ENCODE measurements at places on chromosomes 5 and 9.

GRCh38 chr5:73028991-73029595, 73.3 kb downstream of the FCHO2 start:
- no peak for DNase-seq

- no peak for DNase-seq
Observed at GRCh38 chr5:130112246-130112645, 208.0 kb downstream of the CHSY3 start.

DNA sequence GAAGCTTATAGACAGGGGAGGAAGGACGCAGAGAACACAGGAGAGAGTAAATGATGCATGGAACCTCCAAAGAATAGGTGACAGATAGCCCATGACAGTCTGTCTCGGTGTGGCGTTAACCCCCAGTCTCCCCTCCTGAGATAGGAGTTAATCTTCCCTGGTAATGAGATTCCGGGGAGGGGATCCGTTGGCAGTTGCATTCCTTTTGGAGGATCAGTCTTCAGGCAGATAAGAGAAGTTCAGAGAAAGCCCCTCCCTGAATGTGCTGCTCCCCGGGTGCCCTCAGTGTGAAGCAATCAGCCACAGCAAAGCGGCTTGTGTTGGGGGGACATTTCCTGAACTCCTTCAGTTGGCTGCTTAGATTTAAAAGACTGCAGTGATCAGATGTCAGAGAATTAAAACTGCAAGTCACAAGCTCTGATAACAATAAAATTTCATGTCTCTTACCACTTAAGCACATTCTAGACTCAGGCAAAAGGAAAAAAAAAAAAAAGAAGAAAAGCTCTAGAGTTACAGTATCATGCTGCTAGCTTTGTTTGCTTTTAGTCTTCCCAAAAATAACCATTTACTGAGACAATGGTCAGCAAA, 121.1 kb downstream of the EGFLAM start:
- no peak for DNase-seq

GRCh38 chr5:13045897-13046551, 898.5 kb downstream of the DNAH5 start:
- DNase-seq, result no peak

GRCh38 chr5:116685931-116686330, 111.3 kb upstream of the SEMA6A start:
- DNase-seq, result no peak

DNA sequence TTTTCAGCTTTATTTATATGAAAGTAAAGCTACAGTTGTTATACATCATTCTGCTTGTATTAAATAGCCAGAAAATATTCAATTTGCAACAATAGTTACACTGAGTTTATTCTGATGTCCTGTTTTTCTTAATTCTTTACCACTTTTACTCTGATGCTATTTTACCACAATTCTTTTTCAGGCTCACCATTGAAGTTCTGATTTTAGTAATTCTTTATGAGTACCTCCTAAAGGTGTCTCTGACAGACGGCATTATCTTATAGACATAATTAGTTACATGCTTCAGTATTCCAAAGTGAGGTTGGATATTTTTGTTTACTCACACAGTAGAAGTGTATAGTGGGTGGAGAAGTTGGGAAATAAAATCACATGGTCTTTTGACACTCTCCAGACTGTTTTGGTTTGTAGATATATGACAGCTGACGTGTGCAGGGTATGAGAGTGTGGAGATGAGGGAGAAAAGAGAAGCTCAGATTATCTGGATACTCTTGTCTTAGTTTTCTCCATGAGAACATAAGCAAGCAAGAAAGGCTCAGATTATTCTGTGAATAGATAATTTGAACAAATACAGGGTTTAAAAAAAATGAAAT, 97.4 kb downstream of the FBXO4 start:
- no peak for DNase-seq

GRCh38 chr5:68872088-68872839, 221.6 kb upstream of the SLC30A5 start:
- DNase-seq, result no peak

DNA sequence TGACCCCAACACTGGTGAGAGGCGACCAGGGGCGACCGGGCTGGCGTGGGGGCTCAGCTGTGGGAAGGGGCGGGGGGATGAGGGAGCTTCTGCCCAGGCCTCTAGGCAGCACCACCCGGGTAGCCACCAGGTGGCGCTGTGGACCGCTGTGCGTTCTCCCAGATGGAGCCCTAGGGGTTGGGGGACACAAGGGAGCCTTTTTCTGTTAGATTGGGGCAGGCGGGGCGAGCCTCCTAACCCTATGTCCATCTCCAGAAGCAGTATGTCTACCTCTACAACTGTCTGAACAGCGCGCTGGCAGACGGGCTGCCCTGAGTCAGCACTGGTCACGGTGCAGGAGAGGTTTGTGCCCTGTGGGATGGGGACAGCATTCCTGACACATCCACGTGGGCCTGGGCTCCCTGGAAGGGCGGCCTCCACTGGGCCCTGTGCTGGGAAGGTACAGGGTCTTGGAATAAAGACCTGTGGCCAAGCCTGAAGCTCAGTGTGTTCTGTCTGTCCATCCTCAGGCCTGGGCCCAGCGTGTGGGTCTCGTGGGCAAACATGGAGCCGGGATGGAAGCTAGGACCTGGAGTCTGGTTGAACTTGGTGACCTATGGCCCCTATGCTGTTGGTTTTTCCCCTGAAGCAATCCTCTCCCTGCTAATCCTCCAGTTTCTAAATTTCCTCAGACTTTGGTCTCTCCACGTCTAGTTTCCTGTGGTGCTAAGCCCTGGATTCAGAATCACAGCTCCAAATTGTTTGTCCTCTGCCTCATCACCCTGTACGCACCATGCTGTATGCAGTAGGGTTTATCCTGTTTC, 23.1 kb upstream of the SPTLC1 start:
- no peak for DNase-seq

GRCh38 chr9:93116072-93116961, 17.7 kb downstream of the NINJ1 start:
- peak; percentile 93 for DNase-seq

- no peak for DNase-seq
Observed at GRCh38 chr9:120765910-120766425, 27.2 kb downstream of the FBXW2 start.

DNA sequence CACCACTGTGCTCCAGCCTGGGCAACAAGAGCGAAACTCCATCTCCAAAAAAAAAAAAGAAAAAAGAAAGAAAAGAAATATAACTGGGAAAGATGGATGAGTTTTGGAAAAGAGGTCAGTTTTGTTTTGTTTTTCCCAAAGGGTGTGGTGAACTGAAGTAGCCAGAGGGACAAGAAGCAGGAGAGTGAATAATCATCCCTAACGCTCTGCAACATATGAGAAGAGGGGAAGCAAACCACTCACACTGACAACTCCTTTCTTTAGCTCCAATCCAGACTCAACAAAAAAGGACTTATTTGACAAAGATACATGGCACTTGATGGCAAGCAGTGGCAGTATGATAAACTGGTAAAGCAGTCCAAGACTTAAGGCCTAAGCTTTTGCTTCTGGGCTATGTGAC, 176.1 kb upstream of the HMHB1 start:
- DNase-seq, result no peak

DNA sequence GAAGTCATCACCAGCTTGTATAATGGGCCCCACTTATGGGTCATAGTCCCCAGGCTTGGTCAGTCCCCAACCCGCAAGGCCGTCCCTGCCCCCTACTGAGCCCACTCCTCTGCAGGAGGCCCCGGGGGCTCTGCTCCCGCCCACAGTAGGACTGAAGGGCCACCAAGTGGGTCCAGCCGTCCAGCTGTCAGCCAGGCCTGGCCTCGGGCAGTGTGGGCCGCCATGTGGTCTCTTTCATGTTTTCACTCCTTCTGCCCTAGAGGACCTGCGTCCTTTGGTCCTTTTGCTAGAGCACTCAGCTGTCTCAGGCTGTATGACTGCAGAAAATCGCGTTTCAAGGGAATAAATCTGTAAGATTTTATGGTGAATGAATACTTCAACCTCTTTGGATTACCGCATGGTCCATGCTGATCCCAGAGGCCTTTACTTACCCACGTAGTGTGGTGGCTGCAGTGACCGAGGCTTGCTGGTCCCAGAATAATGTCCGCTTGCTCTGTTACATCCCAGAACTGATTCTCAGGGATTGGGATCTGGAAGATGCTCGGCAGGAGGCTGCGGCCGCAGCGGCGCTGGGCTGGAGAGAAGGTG, 105.7 kb upstream of the FAM120A start:
- no peak for DNase-seq

- no peak for DNase-seq
Observed at GRCh38 chr9:87711857-87712800, 13.8 kb upstream of the CTSL start.

- DNase-seq, result no peak
Observed at GRCh38 chr5:98954392-98955028, 25.7 kb upstream of the CHD1 start.

DNA sequence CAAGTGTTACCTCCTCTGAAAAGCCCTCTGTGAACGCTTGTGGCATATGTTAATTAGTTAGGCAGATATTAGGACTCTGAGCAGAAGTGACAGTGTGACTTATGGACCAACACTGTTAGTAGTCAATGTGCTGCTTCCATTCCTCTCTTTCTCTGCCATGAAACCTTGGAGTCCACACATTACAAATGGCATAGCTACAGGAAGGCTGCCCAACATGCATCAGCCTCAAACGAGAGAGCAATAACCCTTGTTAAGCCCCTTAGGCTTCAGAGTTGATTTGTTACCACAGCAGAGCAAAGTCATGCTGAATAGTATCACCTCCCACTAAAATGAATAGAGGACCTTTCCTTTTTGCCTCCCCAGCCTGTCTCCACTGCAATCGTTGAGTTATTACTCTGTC, 397.7 kb upstream of the SMARCA2 start:
- DNase-seq, result no peak

GRCh38 chr5:39109606-39110005, 35.4 kb upstream of the RICTOR start:
- DNase-seq, result no peak

DNA sequence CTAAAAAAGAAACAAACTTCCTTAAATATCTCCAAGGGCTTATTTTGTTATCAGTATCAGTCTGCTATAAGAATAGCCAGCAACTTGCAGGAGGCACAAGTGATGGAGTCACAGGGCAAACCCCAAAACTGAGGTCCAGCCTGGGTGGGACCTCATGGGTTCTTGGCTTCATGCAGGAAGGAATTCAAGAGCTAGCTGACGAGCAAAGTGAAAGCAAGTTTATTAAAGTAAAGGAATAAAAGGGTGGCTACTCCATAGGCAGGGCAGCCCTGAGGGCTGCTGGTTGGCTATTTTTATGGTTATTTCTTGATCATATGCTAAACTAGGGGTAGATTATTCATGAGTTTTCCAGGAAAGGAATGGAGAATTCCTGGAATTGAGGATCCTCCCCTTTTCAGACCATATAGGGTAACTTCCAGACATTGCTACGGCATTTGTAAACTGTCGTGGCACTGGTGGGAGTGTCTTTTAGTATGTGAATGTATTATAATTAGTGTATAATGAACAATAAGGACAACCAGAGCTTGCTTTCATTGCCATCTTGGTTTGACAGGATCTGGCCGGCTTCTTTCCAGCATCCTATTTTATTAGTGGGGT, 231.9 kb downstream of the ADAMTSL1 start:
- DNase-seq, result no peak

DNA sequence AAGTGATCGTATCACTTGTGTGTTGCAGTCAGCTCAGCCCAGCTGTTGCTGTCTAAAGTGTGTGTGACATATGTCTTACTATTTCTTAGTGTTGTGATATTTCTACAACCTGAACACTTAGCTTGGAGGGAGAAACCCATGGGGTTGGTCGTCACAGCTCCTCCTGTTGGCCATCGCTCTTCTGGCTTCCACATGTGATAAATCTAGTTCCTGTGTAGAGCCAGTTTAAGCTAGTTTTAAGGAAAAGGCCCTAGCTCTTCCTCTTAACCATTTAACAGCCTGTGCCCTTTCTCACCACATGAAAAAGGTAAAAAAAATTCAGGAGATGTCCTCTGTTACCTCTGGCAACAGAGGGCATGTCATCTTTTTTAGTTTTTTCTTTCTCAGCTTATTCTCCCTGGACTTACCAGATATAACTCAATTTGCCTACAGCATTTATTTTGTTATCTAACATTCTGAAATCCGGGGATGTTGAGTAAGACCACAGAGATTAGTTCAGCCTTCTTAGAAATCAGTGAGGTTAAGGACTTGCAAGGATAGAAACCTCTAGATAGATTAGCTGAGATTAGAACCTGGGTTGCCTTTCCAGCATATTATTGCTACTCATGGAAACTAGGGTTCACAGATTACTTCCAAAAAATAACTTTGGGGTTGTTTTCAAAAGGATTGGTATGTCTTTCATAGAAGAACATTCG, 100.4 kb downstream of the GAPVD1 start:
- no peak for DNase-seq

- no peak for DNase-seq
Observed at GRCh38 chr9:526904-527591, 312.4 kb downstream of the DOCK8 start.
